Activated naive CD8-positive, alpha-beta T cell treated with anti-CD3 and anti-CD28 coated beads, Interleukin-2, amount 50 U/mL, for 24 hours (primary cell): ENCODE measurements at places on chromosomes 2 and 18.
A peak's percentile ranks its signal among the peaks of the same experiment; 100 is the strongest.

GRCh38 chr2:15048000-15048399 lies 415.5 kb downstream of the LRATD1 start:
- no peak for DNase-seq
- no peaks in the 10 kb centered on the region for H3K4me1 ChIP-seq
- H3K36me3 ChIP-seq, result no peaks in the 10 kb centered on the region
- no peak overlapping the region for H3K4me3 ChIP-seq
- no peak overlapping the region for H3K27ac ChIP-seq
- H3K27me3 ChIP-seq, result peaks cover 4% of the 10 kb centered on the region

DNA sequence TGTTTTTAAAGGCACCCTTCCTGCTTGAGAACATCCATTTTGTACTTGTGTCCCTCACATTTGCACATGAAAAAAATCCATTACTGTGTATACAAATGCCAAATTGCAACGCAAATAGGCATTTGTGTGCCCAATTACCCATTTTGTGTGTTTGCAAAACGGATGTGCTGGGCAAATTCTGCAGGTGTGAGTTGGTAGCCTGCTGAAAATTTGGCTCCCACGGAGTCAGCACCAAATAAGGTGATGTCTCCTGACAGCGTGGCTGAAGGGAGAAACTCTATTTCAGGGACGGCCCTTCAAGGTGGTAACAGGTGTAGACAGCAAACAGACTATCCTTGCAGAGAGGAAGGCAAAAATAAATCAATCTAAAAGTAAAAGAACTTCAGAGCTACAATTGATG lies 661.1 kb downstream of the BCL11A start:
- no peaks in the 10 kb centered on the region for H3K36me3 ChIP-seq
- no peak overlapping the region for H3K4me3 ChIP-seq
- H3K4me1 ChIP-seq, result peaks cover 22% of the 10 kb centered on the region
- no peak overlapping the region for H3K27ac ChIP-seq
- no peaks in the 10 kb centered on the region for H3K27me3 ChIP-seq

DNA sequence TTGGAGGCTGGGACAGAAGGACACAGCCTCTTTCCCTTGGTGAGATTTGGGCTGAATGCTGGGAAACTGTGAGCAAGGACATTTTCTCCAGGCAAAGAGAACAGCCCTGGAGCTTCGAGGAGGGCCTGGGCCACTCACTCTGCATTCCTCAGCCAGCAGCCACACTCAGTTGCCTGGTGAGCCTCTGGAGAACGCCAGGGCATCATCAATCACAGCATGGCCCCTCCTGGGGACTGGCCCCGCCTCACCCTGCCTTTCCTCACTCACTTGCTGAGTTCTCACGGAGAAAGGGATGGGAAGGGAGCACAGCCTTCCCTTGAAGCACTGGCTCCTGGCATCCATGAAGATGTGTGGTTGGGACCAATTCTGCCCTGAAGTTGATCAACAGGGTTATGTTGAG lies 55.0 kb downstream of the APOB start:
- no peak overlapping the region for H3K4me3 ChIP-seq
- H3K27ac ChIP-seq, result no peak overlapping the region
- DNase-seq, result no peak
- no peaks in the 10 kb centered on the region for H3K27me3 ChIP-seq
- no peaks in the 10 kb centered on the region for H3K36me3 ChIP-seq
- no peaks in the 10 kb centered on the region for H3K4me1 ChIP-seq

- no peak for DNase-seq
- H3K4me1 ChIP-seq, result no peaks in the 10 kb centered on the region
- H3K36me3 ChIP-seq, result no peaks in the 10 kb centered on the region
- H3K4me3 ChIP-seq, result no peak overlapping the region
- no peaks in the 10 kb centered on the region for H3K27me3 ChIP-seq
Observed at GRCh38 chr2:40395169-40396073, 56.5 kb downstream of the SLC8A1 start.

DNA sequence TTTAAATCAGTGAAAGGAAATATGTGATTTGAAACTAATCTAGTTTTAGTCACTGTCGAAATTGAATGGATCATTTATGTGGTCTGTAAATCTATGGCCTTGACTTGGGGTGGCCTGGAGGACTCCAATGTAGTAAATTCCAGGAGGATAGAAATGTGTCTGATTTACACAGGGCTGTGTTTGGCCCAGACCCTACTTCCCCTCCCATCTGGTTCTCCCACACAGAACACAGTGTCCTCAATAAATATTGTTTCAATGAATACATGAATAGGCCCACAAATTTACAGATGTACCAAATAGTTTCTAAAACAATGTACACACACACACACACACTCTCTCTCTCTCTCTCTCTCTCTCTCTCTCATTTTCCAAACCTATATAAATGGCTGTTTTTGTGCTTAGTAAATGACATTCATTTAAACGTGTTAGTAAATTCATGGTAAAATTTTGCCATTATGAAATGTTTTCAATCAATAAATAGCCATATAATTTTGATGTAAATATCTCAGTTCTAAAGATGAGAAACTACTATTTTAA lies 1.9 kb downstream of the CCDC68 start:
- H3K4me3 ChIP-seq, result no peak overlapping the region
- peaks cover 48% of the 10 kb centered on the region for H3K27me3 ChIP-seq
- no peak overlapping the region for H3K27ac ChIP-seq
- H3K4me1 ChIP-seq, result peaks cover 1% of the 10 kb centered on the region
- no peak for DNase-seq
- no peaks in the 10 kb centered on the region for H3K36me3 ChIP-seq

GRCh38 chr2:201108341-201108740 lies 7.6 kb upstream of the CFLAR start:
- peaks cover 4% of the 10 kb centered on the region for H3K4me1 ChIP-seq
- DNase-seq, result no peak
- no peak overlapping the region for H3K27ac ChIP-seq
- H3K27me3 ChIP-seq, result no peaks in the 10 kb centered on the region
- H3K36me3 ChIP-seq, result peaks cover 5% of the 10 kb centered on the region
- H3K4me3 ChIP-seq, result no peak overlapping the region

DNA sequence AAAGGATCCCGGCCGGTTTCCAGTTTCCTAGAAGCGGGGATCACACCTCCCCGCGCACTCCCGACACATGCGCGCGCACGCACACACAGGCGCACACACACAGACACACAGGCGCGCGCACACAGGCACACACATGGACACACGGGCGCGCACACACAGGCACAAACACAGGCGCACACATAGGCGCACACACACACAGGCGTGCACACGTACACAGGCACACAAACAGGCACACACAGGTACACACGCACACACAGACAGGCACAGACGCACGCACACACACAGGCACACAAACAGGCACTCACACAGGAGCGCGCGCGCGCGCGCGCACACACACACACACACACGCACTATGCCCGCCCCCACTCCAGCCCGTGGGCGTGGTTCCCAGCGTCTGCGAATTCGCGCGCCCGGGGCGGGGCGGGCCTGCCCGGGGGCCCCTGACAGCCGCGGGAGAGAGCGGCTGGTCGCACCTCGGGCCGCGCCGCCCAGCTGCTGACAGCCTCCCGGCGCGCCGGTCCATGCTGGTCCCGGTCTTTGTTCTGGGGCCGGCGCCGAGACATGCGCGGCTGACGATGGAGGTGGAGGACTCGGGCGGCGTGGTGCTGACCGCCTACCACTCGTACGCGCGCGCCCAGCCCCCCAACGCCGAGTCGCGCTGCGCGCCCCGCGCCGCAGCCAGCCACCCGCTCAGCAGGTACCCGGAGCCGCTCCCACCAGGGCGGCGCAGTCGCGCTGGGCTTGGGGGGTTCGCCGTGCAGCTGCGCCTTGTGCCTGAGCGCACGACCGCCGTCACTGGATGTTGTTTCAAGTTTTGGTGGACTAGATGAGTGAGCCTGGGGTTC lies at the start of gene ARHGAP28:
Gene ARHGAP28, plus strand, starts transcription at position 470 of the 845 bp plus-strand sequence. Its CDS starts 106 bp downstream, at position 576.
- no peaks in the 10 kb centered on the region for H3K36me3 ChIP-seq
- H3K27me3 ChIP-seq, result peaks cover 30% of the 10 kb centered on the region
- peak; percentile 8 for DNase-seq
- H3K27ac ChIP-seq, result no peak within 1 kb of the TSS

- H3K27me3 ChIP-seq, result no peaks in the 10 kb centered on the region
- no peak overlapping the region for H3K27ac ChIP-seq
- peaks cover 8% of the 10 kb centered on the region for H3K36me3 ChIP-seq
- H3K4me3 ChIP-seq, result no peak overlapping the region
- no peak for DNase-seq
- peaks cover 29% of the 10 kb centered on the region for H3K4me1 ChIP-seq
Observed at GRCh38 chr18:76361219-76361618, 133.8 kb downstream of the ZNF516 start.

- H3K4me1 ChIP-seq, result peaks cover 2% of the 10 kb centered on the region
- DNase-seq, result no peak
- H3K36me3 ChIP-seq, result no peaks in the 10 kb centered on the region
- no peak overlapping the region for H3K27ac ChIP-seq
- H3K27me3 ChIP-seq, result no peaks in the 10 kb centered on the region
Observed at GRCh38 chr2:165443511-165443910, 26.0 kb upstream of the CSRNP3 start.

- DNase-seq, result no peak
- peaks cover 3% of the 10 kb centered on the region for H3K36me3 ChIP-seq
- H3K27ac ChIP-seq, result no peak overlapping the region
- peaks cover 4% of the 10 kb centered on the region for H3K4me1 ChIP-seq
- peaks cover 8% of the 10 kb centered on the region for H3K27me3 ChIP-seq
Observed at GRCh38 chr2:85531589-85531988, 7.4 kb upstream of the MAT2A start.

GRCh38 chr2:88638123-88638650 lies 10.9 kb upstream of the EIF2AK3 start:
- peak overlapping the region; percentile 22 for H3K4me3 ChIP-seq
- H3K36me3 ChIP-seq, result peaks cover 5% of the 10 kb centered on the region
- no peaks in the 10 kb centered on the region for H3K27me3 ChIP-seq
- peaks cover 41% of the 10 kb centered on the region for H3K4me1 ChIP-seq

- H3K4me1 ChIP-seq, result no peaks in the 10 kb centered on the region
- DNase-seq, result no peak
- H3K27me3 ChIP-seq, result peaks cover 2% of the 10 kb centered on the region
- H3K36me3 ChIP-seq, result no peaks in the 10 kb centered on the region
Observed at GRCh38 chr2:199309973-199310372, 147.8 kb downstream of the SATB2 start.

GRCh38 chr2:239163688-239164334 lies 237.0 kb downstream of the HDAC4 start:
- H3K4me3 ChIP-seq, result no peak overlapping the region
- H3K36me3 ChIP-seq, result peaks cover 15% of the 10 kb centered on the region
- H3K27ac ChIP-seq, result no peak overlapping the region

DNA sequence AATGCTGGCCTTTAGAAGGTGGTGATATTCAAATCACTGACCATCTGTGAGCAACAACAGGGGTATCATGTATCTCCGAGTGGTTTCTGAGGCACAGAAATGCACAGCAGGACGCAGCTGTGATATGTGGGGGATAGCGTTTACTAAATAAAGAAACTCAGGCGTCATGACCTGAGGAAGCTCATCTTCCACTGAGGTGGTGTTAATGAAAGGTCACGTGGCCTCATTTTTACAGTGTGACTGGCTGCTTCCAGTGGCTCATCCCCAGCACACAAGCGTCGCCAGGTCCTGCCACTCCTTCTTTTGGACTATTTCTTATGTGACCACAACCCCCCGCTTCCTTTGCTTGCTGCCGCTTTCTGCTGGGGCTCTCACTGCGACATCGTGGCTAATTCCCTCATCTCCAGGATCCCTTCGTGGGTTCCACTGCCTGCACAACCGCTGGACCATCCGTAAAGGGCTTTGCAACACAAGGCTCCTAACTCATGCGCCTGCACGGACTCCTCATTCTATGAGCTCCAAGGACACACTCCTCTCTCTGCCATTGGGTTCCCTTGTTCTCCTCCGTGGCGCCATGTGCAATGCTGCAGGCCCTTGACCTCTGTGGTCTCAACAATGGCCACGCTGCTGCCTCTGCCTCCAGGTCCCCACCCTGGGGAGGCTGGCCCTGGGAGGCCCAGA lies 109.3 kb downstream of the MBP start:
- H3K4me1 ChIP-seq, result peaks cover 17% of the 10 kb centered on the region
- peaks cover 11% of the 10 kb centered on the region for H3K36me3 ChIP-seq
- peak overlapping the region; percentile 49 for H3K27ac ChIP-seq
- H3K4me3 ChIP-seq, result no peak overlapping the region

DNA sequence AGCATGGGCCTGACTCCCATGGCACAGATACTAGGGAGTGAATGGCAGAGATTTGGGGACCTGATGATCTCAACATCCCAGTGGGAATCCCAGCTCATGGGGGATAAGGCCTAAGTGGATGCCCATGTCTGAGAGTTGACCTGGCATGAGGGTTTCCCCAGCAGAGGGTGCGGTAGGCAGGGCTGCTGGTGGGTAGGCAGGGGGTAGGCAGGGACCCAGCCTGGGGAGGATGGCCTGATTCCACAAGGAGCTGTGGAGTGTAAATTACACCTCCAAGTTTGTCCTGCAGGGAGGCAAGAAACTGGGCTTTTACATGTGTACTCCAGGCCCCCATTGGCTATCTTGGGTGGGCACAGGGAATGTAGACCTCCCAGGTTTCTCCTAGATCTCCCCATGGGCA lies 46.9 kb downstream of the INPP5D start:
- H3K27me3 ChIP-seq, result no peaks in the 10 kb centered on the region
- H3K4me1 ChIP-seq, result peaks cover 61% of the 10 kb centered on the region
- no peak overlapping the region for H3K27ac ChIP-seq
- no peak for DNase-seq
- peaks cover 23% of the 10 kb centered on the region for H3K36me3 ChIP-seq
- no peak overlapping the region for H3K4me3 ChIP-seq

DNA sequence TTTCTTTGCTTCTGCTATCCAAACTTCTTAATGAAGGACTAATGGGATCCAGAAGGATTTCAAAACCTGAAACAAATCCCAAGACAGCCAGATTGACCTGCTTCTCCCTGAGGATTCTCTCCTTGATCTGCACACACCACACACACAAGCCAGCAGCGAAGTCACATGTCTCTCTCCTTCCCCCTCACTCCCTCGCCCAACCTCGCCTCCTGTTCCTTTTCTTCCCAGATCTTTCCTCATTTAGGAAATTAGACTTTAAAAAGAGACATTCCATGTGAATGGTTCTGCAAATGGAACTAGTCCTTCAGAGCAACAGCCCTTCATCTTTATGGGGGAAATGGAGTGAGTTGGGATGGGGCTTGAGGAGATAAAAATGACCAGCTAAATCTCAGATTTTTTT lies 639.1 kb upstream of the SETBP1 start:
- H3K36me3 ChIP-seq, result no peaks in the 10 kb centered on the region
- no peaks in the 10 kb centered on the region for H3K4me1 ChIP-seq
- no peak for DNase-seq

GRCh38 chr2:237682151-237682550 lies 54.8 kb downstream of the LRRFIP1 start:
- no peaks in the 10 kb centered on the region for H3K27me3 ChIP-seq
- H3K36me3 ChIP-seq, result no peaks in the 10 kb centered on the region
- peaks cover 22% of the 10 kb centered on the region for H3K4me1 ChIP-seq

- DNase-seq, result no peak
- H3K27me3 ChIP-seq, result peaks cover 6% of the 10 kb centered on the region
- H3K4me3 ChIP-seq, result no peak overlapping the region
- no peak overlapping the region for H3K27ac ChIP-seq
Observed at GRCh38 chr2:69124343-69124742, 111.4 kb downstream of the ANTXR1 start.
